ENCODE measurements at places on chromosomes 3 and 15. TPM values are rescaled to one million over a fixed set of nuclear protein-coding genes. Genes with fewer than 3 reads are reported as not detected.

GRCh38 chr3:119990888-119991287 is 103.4 kb downstream of the GSK3B start:
- peak; percentile 78 for DNase-seq

DNA sequence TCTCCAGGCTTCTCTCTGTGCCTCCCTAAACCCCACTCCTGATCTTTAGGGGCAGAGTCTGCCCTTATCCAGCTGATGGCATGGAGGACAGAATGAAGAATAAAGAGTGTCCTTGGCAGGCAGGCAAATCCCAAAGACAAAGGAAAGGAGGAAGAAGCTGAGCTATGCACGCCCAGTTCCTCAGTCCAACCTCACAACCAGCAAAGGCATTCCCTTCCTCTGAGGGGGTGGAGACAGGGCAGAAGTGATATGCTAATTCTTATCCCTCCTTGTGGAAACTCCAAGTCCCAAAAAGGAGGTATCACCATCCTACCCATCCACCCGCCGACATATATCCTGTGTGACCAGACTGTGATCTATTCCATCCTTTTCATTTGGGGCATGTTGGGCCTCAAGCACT is 10.5 kb upstream of the CCDC54 start:
- no peak for DNase-seq

GRCh38 chr3:21894459-21895340 is 143.7 kb upstream of the ZNF385D start:
- no peak for DNase-seq

The SCN5A gene
- not detected for total RNA-seq

- DNase-seq = no peak
Measured at GRCh38 chr15:88467935-88468528, 524 bp downstream of the MRPS11 start.

DNA sequence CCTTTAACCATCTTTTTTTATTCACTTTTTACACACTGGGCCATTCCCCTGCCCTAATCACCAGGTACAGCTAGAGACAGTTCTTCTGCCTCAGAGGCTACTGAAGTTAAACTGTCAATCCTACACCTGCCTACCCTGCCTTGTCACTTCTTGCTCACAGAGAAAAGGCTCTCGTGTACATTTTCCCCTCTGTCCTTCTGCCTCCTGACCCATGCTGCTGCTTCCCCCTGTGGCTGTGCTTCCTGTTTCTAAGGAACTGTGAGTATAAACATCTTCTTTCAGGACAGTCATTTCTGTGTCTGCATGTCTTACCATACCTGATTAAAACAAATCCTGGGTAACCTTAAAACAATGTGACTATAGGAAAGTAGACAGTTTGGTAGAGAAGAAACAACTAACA is 236.4 kb upstream of the MRPL3 start:
- DNase-seq = no peak

All from mammary epithelial cell (primary cell).